NCI-H2081 treated with DMSO at 0.1 percent for 48 hours (cell line): ENCODE measurements at places on chromosomes 6 and 20.

GRCh38 chr6:164039954-164040375, 625.4 kb downstream of the QKI start:
- DNase-seq = no peak

- DNase-seq = no peak
These were observed 231.2 kb upstream of the ARID1B start for GRCh38 chr6:156545931-156546330.

DNA sequence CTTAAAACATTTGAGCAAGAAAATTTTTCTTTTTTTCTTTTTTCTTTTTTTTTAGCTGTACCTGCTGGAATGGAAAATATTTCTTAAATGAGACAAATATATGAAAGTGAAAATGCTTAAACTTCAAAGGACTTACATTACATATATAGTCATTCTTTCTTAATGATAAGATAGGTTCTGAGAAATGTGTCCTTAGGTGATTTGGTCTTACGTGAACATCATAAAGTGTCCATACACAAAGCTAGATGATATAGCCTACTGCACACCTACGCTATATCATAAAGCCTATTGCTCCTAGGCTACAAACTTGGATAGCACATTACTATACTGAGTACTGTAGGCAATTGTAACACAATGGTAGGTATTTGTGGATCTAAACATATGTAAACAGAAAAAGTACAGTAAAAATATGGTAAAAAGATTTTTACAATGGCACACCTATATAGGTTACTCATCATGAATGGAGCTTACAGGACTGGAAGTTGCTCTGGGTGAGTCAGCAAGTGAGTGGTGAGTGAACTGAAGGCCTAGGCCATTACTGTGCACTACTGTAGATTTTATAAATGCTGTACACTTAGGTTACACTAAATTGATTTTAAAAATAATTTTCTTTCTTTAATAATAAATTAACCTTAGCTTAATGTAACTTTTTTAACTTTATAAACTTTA, 54.6 kb downstream of the RPP21 start:
- DNase-seq = no peak

- DNase-seq = no peak
These were observed 21.7 kb downstream of the PHACTR2 start for GRCh38 chr6:143699430-143699825.

GRCh38 chr6:11788043-11788442, 9.4 kb upstream of the ADTRP start:
- no peak for DNase-seq

- no peak for DNase-seq
These were observed 89.4 kb downstream of the GRM4 start for GRCh38 chr6:34056305-34057108.

DNA sequence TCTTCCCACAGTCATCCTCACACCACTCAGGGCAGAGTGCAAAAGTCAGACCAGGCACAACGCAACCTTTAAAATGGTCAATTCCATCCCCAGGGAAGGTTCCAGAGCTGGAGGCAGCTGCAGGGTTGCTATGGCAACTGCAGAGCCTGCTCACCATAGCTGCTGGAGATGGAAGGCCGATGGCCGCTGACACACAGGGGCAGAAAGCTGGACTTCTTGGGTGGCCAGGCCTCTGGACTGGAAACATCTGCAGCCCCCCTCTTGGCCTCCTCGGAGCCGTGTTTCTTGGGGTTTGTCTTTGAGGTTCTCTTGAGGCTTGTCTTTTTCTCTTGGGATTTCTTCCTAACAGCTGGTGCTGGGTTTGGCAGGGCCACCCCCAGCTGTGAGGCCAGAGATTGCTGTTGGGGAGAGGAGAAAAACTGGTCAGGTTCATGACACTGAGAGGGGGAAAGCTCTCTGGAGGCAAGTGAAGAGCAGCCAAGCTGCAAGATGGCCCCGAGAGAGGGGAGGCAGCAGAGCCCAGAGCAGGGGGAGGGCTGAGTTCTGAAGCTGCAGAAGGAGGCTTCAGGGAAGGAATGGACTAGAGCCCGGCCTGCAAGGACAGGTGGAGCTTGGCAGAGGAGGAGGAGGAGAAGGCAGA, 10.2 kb downstream of the BNIP5 start:
- no peak for DNase-seq

GRCh38 chr6:36852481-36853147, 13.4 kb upstream of the CPNE5 start:
- no peak for DNase-seq

GRCh38 chr20:60338556-60338955, 380.3 kb downstream of the CDH26 start:
- no peak for DNase-seq

GRCh38 chr6:119444642-119445557, 95.3 kb upstream of the MAN1A1 start:
- no peak for DNase-seq
